OCI-M1 (cell line): ENCODE measurements at places on chromosomes 3 and 15.

DNA sequence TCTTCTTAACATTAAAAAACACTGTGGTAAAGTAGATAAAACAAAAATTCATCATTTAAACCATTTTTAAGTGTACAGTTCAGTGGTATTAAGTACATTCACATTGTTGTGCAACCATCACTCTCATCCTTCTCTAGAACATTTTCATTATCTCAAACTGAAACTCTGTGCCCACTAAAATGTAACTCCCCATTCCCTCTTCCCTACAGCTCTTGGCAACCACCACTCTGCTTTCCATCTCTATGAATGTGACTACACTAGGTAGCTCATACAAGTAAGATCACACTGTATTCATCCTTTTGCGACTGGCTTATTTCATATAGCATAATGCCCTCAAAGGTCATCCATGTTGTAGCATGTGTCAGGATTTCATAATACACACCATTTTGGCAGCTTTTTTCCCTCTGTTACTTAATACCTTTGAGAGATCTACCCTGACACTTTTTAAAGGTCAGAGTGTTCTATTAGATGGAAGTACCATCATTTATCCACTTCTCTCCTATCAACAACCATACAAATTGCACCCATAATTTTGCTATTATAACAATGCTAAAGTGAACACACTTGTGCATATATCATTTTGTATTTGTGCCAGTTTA is 42.9 kb upstream of the FRMD4B start:
- DNase-seq, result no peak

DNA sequence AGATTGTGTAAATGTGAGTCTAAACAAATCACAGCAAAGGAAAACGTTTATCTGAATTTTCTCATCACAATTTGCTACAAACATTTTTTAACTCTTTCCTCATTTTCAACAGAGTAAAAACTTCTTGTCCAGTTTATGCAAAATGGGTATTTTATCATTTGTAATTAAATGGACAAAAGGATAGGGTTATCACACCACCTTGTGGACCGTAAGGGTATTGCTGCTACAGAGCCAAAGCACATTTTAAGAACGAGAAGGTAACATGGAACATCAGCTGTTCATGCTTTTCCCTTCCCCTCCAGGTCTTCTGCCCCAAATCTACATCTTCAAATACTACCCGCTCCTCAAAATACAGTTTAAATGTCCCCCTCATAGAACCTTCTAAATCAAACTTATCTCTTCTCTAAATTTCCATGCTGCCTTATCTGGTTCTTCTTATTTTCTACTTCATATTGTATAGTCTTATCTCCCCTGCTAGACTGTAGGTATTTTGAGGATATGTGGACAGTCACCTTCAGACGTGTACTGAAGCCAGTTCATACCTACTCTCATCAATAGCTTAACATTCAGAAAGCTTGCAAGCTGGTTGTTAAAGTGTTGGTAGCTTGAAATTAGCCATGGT is 12.8 kb upstream of the SETMAR start:
- peak; percentile 84 for DNase-seq

- DNase-seq, result no peak
These were observed 16.5 kb downstream of the GSK3B start for GRCh38 chr3:120077731-120078130.

GRCh38 chr3:115595611-115596275 is 27.6 kb upstream of the GAP43 start:
- no peak for DNase-seq

DNA sequence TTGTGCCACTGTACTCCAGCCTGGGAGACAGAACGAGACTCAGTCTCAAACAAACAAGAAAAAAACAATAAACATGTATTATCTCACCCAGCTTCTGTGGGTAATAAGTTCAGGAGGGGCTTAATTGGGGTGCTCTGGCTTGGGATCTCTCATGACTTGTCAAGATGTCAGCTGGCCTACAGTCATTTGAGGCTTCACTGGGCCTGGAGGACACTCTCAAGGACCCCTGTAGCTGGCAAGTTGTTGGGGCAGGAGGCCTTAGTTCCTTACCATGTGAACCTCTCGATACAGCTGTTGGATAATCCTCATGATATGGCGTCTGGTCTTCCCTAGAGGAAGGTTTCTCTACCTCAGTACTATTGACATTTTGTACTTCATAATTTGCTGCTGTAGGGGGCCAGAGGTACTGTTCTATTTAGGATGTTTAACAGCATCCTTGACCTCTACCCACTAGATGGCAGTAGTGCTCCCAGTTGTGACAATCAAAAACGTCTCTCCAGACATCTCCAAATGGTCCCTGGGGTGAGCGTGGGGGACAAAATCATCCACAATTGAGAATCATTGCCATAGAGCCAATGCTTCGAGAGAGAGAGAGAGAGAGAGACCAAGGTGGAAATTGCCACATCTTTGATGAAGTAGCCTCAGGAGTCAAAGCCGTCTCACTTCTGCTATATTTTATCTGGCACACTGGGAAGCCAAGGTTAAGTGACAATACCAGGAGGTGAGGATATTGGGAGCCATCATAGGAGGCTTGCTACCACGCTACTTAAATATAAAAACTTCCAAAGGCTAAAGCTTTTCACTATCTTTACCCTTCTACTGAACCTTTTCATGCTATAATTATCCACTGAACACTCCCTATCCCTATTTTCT is 23.9 kb upstream of the SLTM start:
- DNase-seq, result peak; percentile 86

DNA sequence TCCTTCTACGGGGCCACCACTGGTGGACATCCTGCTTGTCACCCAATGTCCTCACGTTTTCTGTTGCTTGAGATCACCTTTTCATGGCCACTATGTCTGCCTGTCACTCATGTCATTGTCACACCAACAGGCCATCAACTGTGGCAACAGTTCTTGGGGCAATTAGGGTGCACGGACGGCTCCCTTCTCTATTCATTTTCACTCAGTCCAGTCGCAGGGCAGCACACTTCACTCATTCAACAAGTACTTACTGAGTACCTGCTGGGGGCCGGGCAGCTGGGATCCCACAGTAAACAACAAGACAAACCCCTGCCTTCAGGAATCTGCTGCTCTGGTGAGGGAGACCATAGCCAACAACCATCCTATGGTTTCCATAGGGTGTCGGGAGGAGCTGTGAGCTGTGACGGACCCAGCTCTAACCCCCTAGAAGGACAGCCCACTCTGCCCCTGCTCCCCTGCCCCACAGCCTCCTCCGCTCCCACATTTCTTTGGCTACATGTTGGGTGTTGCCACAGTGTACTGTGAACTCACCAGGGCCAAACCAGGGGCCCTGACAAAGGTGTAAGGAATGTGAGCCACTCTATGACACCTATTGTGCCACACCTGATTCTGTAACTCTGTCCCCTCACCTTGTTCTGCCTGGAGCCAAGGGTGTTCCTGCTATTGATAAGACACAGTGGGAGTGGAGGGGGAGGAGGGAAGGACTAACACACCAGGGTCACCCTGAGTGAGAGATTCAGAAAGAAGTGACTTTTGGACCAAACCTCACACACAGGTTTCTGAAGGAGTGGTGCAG is 1.9 kb downstream of the VILL start:
- no peak for DNase-seq

- no peak for DNase-seq
These were observed 57.7 kb downstream of the IQSEC1 start for GRCh38 chr3:13015286-13016082.

GRCh38 chr15:65476903-65477302 is 40.6 kb downstream of the DPP8 start:
- DNase-seq, result peak; percentile 34

- peak; percentile 25 for DNase-seq
These were observed 270.9 kb downstream of the ULK4 start for GRCh38 chr3:41690766-41691563.

GRCh38 chr3:32551087-32551486 is 19.6 kb downstream of the DYNC1LI1 start:
- peak; percentile 46 for DNase-seq

- no peak for DNase-seq
These were observed 30.4 kb downstream of the SNRPN start for GRCh38 chr15:24985224-24985623.

GRCh38 chr15:58344213-58345070 is 87.3 kb upstream of the LIPC start:
- peak; percentile 32 for DNase-seq

DNA sequence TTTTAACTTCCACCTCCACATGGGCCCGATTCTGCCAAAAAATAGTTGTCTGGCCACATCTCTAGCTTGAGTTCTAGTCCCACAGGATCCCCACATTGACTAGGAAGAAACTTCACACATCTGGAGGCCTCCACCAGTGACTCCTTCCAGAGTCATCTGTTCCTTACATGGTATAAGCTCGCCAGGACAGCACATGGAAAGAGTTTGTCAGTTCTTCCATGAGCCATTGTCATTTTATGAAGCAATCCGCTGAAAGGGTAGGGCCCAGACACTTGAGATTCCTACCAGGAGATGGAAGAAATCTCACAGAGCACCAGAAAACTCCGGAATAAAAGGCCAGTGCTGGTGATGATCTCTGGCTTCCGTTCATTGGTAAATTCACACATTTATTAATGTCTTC is 350.5 kb upstream of the ICE2 start:
- DNase-seq, result no peak

DNA sequence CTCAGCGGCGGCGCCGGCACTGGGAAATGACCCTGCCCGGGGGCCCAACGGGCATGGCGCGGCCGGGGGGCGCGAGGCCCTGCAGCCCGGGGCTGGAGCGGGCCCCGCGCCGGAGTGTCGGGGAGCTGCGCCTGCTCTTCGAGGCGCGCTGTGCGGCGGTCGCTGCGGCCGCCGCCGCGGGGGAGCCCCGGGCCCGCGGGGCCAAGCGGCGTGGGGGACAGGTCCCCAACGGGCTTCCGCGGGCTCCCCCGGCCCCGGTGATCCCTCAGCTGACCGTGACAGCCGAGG is 172 bp downstream of the ITPKA start:
- DNase-seq, result no peak

DNA sequence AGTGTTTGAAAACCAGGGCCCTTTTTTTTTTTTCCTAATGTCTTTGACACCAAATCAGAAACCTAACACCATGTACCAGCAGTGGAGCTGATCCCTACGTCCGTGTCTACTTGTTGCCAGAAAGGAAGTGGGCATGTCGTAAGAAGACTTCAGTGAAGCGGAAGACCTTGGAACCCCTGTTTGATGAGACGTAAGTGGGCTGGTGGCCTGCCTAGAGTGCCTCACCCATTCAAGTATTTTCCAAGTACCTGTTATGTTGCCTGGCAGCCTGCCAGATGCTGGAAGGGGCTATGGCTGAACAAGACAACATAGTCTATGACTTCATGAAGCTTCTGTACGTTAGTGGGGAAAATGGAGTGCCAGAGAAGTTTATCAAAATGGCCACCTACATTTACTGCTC is 39.7 kb downstream of the ESYT3 start:
- DNase-seq, result no peak

GRCh38 chr15:32701863-32702262 is 15.9 kb upstream of the GREM1 start:
- no peak for DNase-seq

DNA sequence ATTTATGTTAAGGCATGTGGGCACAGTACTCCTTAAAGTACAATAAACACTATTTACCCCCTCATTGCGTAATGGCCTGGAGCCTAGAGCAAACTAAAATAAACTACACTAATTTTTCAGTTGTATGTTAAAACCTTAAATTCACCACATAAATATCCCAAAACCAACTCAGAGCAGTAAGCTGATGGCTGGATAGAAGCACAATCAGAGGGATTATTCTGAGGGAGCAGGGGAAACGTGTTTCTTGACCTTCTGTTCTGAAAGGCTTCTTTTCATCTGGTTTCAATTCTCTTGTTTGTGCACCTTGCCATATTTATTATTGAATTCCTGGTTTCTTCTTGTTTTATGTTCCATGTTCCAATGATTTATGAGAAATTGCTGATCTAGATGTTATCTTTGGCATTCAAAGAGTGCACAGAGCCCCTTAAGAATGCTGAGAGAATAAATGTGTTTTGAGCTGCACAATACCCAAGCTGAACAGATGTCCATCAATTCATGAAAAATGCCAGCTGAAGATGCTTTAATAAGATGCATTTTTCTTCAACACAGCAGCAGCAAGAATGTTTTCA is 29.6 kb downstream of the RPL22L1 start:
- DNase-seq, result no peak

DNA sequence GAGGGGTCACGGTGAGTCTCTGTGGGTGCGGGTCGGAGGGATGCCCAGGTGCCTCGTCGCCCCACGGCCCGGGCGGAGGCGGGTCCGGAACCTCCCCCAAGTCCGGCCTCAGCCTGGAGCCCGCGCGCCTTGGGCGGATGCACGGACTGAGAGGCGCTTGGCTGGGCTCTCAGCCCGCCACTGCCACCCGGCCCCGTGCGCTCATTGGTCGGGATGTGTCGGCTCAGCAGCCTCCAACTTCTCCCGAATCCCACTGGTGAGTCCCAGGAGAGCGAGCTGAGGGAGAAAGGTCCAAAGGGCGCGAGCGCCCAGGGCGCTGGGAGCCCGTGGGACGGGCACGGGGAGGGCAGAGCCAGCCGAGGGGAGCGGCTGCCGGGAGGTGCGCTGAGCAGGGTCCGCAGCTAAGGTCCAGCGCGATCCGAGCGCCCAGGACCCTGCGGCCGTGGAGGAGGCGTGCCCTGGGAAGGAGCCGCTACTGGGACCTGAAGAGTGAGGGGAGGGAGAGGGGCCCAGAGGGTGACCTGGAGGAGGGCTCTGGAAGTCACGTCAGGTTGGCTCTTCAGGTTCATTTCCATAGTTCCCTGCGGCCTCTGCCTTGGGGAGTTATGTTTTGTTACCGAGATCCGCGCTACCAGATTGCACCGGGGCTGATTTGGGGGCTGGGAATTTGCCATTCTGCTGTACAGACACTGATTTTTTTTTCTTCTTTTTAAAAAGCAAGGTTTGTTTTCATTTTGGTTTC is at the start of gene MME:
TSS of gene MME (plus strand) at position 574 of the 742 bp plus-strand sequence. CDS start 3,849 bp downstream, outside the sequence.
- no peak for DNase-seq

DNA sequence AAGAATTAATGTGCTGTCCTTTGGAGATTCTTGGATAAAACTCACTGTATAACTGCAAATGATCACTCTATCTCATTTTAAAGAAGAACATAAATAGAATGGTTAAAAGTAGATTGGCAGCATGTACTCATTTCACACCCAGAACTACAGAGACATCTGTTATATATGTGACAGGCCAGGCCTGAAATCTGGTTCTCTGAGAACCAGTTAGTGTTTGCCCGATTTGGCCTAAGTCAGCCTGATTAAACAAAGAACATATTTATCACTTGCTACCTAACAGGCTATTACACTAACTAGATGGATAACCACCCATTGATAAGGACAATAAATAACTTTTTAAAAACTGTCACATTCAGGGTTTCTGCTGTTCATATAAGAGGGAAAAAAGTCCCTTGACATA is 460.1 kb downstream of the CNTN4 start:
- DNase-seq, result no peak

DNA sequence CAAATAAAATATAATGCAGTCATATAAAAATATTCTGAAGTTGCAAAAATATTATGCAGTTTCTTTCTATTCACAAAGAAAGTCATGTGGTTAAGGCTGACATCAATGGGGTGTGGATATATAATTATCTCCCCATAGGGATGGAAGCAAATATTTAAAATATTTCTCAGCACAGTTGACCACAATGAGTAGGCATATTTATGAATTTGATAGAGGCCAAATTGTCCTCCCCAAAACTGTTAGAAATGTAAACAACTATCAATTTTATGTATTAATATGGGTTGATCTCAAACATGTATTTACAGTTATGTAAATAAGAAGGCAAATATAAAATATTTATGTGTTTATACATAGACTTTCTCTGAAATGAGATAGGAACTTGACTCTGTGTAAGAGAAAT is 246.0 kb upstream of the CBLB start:
- DNase-seq, result peak; percentile 76
